ENCODE measurements at places on chromosomes 2 and 18.

DNA sequence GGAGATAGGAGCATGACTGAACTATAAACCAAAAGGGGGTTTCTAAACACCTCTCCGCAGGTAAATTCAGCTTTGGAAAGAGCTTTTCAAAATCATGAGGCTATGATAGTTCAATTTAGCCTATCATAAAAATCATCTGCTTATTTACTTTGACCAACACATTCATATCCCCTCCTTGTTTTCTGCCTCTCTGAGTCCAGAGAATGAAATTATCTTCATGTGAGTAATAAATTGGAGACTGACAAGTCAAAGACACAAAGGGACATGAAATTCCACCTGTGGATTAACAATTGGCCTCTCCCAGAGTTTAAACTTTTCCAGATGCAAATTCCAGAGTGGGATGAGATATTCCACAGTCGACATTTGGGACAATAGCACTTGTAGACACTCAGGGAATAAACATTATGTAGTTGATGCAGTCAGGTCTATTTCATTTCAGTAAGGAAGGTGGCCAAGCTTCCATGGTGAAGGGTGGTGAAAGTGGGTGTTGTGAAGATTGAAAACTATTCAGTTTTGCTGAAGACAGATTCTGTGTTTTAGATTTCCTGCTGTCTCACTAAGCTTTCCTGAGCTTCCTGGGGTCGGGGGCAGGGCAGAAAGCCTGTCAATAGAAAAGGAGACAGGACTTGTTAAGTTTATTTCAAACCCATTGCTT lies 84.7 kb downstream of the CDC42EP3 start:
- no peak for DNase-seq

DNA sequence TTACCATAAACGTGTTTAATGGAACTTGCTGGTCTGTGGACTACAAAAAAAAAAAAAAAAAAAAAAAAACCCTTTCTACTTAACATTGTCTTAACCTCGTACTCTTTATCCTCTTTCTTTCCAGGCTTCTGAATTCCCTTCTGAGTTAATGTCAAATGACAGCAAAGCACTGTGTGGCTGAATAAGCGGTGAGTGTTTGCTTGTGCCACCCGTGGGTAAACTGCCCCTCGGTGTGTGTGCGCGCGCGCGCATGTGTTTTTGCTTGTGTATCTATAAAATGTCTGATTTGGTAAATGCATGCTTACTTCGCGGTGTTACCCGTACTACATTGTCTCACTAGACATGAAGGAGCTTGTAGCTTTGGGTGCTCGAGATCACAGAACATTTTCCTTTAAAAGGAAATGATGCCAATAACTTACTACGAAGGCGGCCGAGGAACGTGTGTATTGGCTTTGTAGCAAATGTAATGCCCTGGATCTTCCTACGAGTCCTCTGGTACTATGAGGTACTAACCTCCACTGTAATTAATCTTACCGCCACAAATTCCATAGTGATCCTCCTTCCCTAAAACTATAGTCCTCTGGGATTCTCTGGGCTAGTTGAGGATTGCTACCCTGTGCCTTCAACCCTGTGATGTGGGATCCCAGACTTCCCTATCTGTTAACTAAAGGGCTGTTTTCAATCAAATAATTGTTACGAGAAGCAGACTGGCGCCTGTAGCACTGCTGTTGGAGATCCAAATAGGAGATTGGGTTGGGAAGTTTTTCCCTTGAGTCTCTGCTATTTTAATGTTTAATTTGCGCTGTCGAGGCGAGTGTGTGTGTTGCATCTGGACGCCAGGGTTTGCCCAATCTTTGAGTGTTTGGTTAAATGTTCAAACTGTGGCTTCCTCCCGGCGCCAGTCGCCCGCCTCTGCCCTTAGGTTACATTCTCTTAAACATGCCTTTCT lies 1.1 kb downstream of the ID2 start:
- no peak for DNase-seq

DNA sequence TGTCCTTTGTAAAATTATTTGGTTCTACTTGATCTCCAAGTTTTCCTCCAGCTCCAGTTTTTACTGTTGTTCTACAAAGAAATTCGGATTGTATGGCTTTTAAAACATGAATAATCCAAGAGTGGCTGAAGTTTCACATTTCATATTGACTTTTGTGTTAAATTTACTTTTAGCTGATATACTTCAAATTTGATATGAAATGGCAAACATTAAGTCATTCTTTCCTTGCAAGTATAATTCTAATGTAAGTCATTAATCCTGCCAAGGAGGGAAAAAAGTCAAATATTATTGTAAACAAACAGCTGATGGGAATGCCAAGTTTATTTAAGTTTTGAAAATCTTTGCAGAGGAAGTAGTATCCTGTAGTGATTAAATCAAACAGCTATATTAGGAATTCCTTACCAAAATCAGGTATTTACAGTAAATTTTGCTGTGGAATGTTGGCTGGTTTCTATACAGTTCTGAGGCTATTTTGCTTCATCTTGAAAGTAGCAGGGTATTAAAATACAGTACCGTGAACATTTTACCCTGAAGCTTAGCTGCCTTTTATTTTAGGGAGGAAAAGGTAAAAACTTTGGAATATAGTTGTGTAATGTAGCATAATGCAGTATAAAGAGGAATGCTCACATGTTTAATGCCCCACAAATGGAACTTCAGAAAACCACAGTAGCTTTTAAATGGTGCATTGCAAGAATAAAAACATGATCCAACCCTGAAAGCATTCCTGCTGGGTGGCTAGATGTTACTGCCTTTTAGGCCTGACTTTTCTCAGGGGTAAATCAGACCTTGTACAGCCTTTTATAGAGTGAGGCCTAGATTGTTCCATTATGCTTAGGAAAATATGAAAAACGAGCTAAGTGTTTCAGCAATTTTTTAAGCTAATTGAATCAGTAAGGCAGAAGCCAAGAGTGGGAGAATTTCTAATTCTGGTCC lies 62.7 kb upstream of the NT5C1B start:
- no peak for DNase-seq

GRCh38 chr2:63903003-63903402 lies 61.3 kb downstream of the UGP2 start:
- no peak for DNase-seq

- DNase-seq: no peak
Observed at GRCh38 chr2:128715360-128715759, 396.7 kb upstream of the HS6ST1 start.

DNA sequence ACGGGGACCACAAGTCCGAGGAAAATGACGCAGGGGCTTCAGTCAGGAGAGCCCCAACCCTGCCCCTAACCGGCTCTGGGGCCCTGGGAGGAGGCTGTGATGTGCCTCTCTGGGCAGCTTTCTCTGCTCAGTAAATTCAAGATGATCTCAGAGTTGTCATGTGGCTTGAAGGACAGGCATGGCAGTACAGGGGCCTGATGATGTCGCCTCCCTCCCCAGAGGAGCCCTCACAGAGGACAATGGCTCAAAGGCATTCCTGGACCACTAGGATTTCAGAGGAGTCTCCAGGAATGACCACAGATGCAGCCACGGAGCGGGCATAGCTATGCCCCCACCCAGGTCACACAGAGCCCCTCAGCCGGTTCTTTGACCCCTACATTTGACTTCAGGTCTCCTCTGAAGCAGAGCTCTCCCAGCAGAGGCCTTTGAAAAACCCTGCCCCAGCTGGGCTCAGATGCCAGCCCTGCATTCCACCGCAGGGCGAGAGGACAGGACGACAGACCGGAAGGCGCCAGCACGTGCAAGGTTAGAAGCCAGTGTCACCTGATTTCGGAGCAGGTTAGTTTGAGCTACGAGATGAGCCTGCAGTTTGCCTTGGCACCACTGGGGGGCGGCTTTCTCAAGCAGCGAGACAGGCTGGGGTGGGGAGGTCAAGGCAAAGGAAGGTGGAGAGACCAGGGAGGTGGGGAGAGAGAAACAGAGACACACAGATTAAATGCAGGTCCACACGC lies 39.2 kb downstream of the BIN1 start:
- peak; percentile 59 for DNase-seq

- no peak for DNase-seq
Observed at GRCh38 chr18:46481847-46482245, 175.2 kb downstream of the LOXHD1 start.

DNA sequence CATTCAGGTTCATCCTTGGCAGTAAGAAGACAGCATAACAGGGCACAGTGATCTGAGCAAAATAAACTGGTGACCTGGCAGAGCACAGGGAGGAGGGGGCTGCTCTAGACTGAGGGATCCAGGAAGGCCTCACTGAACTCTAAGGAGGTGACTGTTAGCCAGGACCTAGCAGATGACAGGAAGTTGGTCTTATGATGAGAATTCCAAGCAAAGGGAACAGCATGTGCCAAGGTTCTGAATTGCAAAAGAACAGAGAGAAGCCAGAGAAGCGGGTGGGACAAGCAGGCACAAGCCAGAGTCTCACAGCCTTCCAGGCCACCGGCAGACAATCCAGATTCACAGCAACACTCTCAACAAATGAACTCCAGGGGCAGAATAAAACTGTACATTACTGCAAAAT lies 152.7 kb upstream of the PTPRM start:
- no peak for DNase-seq

DNA sequence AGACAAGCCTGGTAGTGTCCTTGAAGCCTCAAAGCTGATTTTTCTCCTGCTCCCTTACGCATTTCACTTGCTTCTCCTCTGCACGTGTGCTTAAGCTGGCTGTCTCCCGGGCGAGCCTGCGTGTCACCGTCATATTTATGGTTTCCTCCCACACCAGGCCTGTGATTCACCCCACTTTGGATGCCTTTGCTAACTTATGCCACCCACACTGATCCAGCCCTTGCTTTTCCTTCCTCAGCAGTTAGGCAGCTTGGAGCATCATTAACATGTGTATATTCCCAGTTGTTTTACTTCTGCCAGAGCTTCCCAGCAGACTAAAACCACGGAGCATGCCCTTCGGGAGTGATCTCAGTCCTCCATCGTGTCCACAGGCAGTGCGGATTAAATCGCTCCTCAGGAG lies 2.2 kb downstream of the ST3GAL5 start:
- peak; percentile 59 for DNase-seq

DNA sequence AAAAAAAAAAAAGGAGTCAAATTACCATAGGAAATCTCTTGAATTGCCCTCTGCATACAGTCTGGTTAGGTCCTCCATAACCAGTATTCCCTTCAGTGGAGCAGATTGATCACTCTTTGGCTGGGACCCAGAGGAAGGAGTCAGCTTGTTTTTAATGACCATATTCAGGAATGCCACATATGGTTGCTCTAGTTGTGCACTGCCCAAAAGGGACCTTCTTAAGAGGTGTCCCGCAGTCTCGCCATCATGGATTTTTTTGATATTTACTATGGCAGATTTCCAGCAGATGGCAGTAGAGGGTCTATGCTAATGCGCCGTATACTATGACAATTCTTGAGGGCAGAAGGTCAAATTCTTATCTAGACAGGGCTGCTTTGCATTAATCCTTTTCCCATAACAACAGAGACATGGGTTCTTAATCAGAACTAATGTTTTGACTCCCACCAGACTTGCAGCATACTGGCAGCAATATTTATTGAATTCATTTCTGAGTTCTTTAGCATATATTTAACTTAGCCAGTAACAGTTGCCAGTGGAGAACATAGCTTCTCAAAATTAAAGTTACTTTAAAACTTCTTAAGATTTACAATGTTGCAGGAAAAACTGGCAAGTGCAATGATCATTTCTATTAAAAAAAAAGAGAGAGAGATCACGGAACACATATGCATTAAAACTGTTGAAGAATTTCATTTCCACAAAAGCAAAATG lies 31.8 kb upstream of the INPP4A start:
- peak; percentile 37 for DNase-seq

- no peak for DNase-seq
Observed at GRCh38 chr2:113132414-113133021, 5.1 kb downstream of the IL1RN start.

DNA sequence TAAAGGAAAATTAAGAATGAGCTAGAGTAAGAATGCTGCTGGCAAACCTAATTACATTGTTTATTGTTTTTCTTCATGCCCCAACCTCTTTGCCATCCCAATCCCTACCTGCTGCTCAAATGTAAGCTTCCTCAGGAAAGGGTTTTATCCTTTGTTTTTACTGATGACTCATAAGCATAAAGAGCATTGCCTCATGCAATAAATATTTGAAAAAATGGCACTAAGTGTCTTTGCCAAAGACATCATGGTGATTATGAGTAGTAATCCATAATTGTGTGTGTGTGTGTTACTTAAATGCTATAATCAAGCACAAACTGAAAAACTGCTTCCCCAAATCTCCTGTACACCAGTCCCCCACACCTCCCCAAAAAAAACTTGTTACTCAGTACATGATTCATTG lies 53.4 kb downstream of the DNER start:
- no peak for DNase-seq

GRCh38 chr18:6054256-6054842 lies 159.0 kb upstream of the TMEM200C start:
- DNase-seq: no peak

GRCh38 chr18:22566703-22567420 lies 149.1 kb upstream of the CTAGE1 start:
- no peak for DNase-seq

- no peak for DNase-seq
Observed at GRCh38 chr18:32980896-32981295, 208.1 kb upstream of the KLHL14 start.

GRCh38 chr18:75782204-75782603 lies 354.7 kb upstream of the SMIM21 start:
- DNase-seq: no peak

GRCh38 chr2:54629914-54630857 lies 93.3 kb upstream of the EML6 start:
- no peak for DNase-seq

DNA sequence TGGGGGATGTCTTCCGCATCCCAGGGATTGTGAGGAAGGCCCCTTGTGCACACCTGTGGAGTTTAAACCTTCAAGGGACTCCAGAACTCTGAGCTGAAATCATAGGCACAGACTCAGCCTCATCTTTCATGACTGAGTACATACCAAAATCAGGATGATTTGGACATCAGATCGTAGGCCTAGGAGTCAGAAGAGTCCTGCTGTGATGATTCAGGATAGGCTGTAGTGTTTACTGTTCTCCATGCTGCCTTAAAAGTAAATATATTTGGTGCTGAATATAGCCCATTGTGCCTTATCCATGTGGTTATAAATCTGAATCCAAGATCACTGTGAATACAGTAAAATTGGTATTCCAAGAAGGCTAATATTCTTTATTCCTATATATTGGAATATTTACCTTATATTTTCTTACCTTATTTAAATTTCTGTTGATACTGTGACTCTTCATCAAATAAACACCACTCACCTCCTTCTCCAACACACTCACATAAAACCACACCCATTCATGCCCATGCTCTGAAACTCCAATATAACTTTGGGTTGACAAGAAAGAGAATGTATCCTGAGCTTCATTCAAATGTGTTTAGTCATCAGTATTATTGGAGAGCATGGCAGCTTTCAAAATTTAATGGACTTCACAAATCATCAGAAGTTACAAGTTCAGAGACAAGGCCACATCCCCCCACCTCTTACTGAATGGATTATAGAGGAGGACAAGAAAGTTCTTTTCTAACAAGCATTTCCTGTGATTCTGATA lies 561.4 kb upstream of the LINC00305 start:
- DNase-seq: no peak

All from activated CD4-positive, alpha-beta T cell treated with anti-CD3 and anti-CD28 coated beads, Interleukin-2, amount 50 U/mL, for 4 hours (primary cell).